Left cardiac atrium (tissue), 4 donors: ENCODE measurements at places on chromosomes 5 and 9.

GRCh38 chr9:70668751-70669150 is 254.3 kb upstream of the KLF9 start:
- no peak for DNase-seq

DNA sequence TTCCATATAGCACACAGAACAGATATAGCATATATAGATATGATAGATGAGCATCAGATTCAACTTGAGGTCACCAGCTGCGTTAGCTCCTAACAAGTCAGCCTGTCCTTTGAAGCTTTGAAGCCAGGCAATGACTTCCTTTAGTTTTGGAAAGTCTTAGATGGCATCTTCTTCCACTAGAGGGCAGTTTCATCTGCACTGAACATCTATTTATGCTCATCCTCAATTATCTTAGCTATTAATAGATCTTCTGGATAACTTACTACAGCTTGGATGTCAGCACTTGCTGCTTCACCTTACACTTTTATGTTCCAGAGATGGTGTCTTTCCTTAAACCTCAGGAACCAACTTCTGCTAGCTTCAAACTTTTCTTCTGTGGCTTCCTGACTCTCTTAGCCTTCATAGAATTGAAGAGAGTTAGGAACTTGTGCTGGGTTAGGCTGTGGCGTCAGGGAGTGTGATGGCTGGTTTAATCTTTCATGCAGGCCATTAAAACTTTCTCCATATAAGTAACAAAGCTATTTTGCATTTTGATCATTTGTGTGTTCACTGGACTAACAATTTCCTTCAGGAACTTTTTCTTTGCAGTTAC is 1401.4 kb downstream of the EFNA5 start:
- DNase-seq: no peak

GRCh38 chr5:38660194-38660668 is 103.8 kb upstream of the LIFR start:
- peak; percentile 42 for DNase-seq

GRCh38 chr5:89769975-89770374 is 639.6 kb downstream of the CETN3 start:
- no peak for DNase-seq

GRCh38 chr5:103111468-103111867 is 8.5 kb downstream of the GIN1 start:
- no peak for DNase-seq

- no peak for DNase-seq
These were observed 409.0 kb downstream of the PRR16 start for GRCh38 chr5:120873083-120873482.

DNA sequence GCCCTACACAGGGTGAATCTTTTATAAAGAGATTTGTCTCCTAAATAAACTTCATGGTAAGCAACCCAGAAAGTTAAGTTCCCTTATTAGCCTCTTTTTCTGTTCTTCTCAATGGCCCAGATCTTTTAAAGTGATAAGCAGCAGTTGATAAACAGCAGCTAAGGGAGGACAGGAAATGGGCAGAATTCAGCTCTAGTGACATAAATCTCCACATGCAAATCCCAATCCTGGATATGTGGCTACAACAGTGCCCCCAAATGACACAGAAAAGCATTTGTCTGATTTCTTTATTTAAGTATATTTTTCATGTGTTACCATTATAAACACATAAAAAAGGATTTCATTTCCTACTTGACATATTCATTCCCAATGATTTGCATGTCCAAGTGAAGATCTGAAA is 199.0 kb downstream of the DTWD2 start:
- no peak for DNase-seq

DNA sequence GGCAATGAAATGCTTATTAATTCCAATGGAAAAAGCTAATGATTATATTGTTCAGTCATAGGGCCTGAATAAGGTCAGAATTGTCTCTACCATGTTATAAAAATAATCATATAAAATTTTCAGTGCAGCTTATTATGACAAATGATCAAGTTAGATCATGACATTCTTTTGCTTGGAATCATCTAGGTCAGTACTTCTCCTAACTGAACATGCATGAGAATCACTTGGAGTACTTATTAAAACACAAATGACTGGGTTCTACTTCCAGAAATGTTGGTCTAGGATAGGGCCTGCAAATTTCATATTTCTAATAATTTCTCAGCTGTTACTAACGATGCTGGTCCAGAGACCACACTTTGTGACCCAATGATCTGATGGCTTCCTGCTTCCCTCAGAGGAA is 806.0 kb upstream of the ZNF608 start:
- DNase-seq: no peak

DNA sequence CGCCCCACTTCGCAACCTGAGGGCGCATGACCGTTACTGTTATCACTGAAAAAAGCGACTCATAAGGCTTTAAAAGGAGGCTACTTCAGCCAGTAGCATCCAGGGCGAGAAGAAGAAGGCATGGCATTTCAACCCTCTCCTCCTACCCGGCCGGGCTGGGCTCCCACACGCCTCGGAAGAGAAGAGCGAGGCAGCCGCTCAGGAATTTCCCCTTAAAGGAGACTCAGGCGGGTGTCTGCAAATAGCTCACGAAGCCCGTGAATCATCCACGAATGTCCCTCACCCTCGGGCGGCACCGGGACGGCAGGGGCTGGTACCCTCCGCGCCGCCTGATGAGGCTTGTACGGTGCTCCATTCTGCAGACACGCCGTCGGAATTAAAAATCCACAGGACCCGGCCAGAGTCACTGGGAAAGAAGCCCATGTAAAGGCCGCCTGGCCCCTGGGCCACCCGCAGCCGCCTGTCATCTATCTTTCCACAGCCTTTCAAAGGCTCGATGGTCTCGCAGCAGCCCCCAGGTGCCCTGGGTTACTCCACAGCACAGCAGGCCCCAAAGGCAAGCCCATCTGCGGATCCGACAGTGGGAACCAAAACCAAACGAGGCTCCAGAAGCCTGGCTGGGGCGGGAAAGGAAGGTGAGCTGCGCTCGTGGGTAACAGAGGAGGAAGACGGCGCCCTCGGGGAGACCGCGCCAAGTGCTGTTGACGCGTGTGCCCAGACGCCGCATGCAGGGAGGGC is 11.8 kb downstream of the SLC12A7 start:
- DNase-seq: no peak

GRCh38 chr5:131274326-131275063 is 10.6 kb downstream of the CDC42SE2 start:
- DNase-seq: no peak

DNA sequence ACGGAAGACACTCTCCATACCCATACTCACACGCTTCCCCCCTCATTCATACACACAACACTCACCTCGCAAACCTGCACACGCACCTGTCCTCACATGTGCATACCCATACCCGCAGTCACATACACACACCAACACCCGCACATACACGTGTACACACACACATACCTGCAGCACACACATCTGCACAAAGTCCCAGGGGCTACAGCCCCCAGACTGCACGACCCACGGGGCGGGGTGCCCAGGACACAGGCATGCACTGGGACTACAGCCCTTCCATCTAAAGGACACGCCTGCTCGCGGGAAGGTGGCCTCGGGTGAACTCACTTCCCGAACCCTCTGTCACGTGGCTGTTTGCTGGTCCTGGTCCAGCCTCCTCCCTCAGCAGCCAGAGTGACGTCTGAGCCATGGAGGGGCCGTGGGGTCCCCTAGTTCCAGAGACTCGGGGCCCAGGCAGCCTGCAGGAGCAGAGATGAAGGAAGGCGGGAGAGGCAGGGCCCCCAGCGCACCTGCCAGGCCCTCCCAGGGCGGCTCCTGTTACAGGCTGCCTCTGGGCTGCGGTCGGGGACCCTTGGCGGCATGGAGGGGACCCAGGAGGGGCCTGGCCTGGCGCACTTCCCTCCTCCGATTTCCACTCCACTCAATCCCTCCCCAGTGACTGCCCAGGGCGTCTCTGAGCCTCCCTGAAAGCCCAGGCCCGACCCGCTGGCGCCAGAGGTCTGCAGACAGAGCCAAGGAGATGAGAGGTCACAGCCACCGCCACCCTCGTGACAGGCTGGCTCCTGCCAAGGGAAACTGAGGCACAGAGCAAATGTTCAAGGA is 8.1 kb downstream of the SLC12A7 start:
- DNase-seq: peak; percentile 90

DNA sequence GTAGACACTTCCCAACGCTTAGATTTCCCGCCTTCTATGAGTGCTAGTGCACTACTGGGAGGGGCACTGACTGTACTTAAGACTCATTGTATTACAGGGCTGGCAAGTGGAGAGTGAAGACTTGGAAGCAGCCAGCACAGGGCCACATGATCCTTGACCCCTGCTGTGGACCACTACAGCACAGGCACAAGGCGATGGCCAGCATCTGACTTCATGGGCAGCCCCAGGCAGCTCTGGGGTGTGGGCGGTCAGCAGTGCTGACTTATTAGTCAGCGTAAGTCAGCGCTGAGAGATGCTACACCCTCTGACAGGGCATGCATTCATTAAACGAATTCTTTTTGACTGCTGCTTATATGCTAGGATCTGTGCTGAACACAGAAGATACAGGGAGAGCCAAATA is 9.3 kb downstream of the SLC46A2 start:
- no peak for DNase-seq

- no peak for DNase-seq
These were observed 60.8 kb downstream of the WNK2 start for GRCh38 chr9:93244510-93245436.

- DNase-seq: no peak
These were observed 135.2 kb downstream of the MPDZ start for GRCh38 chr9:13144166-13144775.

GRCh38 chr5:67528953-67529352 is 332.4 kb upstream of the CD180 start:
- DNase-seq: no peak

DNA sequence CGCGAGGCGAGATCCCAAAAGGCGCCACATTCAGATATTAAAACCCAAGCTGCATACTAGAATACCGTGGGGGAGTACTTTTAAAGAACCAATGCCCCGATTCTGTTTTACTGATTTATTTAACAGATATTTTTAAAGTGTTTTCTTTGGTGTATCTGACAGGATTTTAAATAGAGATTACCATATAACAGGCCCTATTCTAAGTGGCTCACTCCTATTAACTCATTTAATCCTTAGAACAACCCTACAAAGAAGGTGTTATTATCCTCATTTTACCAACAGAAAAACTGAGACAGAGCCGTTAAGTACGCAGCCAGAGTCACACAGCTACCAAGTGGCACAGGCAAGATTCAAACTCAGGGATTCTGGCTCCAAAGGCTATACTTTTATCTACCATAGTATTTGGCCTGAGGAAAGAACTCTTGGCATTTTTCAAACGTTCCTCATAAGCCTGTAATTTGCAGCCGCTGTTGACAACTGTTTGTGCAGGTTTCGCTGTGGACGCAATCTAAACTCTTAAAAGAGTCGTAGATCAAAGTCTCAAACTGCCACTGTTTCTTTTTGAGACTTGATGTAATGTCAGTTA is 550 bp upstream of the TMEM245 start:
- no peak for DNase-seq

DNA sequence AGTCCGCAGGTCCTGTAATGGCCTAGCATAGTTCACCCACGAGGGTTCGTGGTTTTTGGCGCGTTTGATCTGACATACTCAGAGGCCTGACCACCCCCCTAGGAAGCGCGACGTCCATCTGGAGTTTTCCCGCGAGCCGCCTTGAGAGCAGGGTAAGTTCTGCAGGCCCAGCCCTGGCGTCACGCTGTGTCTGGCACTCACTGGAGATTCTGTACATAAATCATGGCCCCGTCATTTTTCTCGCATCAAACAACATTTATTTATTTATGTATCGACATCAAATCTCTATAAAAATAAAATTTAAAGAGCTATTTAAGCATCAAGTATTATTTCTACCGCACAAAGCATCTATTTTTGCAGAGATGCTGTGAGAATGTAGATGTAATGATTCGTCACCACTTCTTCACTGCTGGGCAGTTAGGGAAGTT is 437 bp upstream of the TRIM41 start:
- no peak for DNase-seq

DNA sequence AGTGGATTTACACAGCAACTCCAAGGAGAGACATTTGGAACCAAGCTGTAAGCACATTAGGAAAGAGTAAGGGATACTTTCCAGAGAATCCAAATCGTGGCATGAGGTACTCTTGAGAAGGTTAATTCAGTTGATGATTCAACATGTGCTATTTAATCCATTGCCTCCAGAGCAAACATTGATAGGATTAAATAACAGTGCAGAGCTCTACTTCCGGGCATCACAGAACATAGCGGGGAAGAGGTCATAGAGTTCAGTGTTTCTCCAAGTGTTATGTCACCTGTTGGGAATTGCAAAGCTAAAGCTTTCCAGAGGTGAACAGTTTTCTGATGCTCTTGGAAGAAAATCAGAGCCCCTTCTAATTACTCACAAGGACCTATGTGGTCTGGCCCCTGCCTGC is 127.5 kb downstream of the PPP2R2B start:
- no peak for DNase-seq

DNA sequence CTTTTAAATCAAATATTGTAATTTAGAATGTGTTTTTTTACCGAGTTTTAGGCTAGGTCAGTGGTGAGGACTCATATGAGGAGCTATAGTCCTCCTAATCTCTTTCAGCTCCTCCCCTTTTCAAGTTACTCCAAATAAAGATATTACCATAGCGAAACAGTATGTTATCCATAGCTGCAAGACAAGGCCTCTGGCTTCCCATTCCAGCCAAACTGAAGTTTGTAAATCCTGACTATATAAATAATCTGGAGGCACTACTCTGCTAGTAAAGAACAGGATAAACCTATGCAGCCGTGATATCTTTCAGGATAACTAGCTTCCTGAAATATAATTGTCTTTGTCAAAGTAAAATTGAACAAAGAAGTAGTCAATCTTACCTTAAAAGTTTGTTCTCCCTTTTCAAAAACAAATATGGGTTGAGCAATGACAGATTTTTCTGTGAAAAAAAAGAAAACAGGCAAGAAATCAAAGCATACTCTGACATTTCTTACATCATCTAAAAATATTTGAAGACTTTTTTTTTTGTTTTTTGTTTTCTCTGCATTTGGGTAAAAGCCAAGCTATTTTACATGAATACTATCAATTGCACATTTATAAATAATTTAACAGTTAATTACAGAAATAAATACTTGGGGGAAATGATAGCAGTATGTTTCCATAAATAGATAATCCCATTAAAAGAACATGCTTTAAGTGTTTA is 29.3 kb upstream of the NADK2 start:
- DNase-seq: no peak

GRCh38 chr5:16737620-16738364 is 121.0 kb upstream of the RETREG1 start:
- DNase-seq: no peak

- no peak for DNase-seq
These were observed 379.8 kb downstream of the SPOCK1 start for GRCh38 chr5:137119321-137119720.

DNA sequence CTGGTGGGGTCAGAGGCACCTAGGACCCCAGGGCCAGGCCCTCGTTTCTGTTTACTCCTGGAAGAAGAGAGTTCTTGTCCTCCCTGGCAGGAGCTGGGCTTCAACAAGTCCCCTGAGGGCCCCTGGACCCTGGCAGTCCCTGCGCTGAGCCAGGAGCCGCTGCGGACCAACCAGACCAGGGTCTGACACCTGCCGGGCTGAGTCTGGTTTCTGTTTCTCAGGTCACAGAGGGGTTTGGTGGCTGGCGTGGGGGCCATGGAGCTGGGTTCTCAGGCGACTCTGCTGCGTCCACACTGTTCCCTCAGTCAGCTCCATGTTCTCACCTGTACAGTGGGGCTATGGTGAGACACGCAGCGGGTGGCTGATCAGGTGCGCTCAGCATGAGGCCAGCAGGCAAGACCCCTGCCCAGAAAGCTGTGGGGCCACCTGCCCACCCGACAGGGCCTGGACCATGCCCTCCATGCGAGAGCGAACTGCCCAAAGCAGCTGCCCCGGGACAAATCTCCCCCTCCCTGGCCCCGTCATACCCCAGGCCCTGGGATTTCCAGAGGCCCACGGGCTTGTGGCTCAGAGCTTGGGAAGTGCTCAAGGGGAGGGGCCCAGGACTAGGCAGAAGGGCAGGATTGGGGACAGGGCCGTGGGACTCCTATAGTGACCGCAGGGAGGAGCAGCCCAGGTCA is 17.9 kb upstream of the NOTCH1 start:
- DNase-seq: no peak
